ENCODE measurements at places on chromosomes 6 and 20.

DNA sequence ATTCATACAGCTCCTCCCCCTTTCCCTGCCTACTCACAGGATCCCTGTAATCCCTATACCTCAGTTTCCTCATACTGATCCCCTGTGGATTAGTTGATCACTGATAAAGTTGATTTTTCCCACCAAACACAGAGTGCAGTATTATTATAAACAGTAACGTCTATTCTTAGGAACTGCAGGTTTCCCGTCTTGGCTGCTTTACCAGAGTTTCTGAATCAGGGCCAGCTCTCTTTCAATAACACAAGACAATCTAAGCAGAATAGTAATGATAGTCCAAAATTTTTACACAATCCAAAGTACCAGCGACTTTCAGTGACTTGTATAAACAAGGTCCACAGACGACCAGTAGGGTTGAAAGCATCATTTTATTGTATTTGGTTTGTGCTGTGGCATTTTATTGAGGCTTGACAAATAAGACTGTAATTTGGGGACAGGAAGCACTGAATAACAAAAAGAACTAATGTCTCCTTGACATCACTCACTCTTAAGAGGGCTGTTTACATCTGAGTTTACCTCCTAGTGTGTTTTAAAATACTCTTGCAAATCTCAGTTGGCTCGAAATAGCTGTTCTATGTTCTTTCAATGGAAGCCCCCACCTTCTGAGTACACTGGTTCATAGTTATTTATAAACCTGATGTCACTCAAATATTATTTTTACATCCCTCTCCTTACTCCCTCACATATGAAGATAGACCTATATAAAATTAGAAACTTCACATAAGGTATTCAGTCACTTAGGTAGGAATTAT is 6.1 kb upstream of the JARID2 start:
- no peak for DNase-seq

GRCh38 chr6:5180636-5181035 is 80.1 kb downstream of the LYRM4 start:
- no peak for DNase-seq

DNA sequence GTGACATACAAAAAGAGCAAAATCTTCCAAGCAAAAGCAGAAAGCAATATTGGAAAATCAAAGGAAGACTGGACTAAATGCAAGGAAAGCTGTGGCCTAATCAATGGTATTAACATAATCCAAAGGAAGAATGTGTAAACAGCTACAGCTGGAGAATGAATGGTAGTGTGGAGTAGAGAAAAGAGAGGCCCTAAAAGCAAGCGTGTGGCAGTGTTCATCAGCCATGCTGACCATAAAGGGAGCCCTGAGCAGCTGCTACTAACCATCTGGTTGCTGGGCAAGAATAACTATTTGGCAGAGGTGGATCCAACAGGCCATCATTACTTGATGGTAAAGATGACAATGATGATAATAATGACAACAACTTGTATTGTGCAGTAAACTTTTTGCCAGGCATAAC is 148.5 kb upstream of the BEND6 start:
- no peak for DNase-seq

DNA sequence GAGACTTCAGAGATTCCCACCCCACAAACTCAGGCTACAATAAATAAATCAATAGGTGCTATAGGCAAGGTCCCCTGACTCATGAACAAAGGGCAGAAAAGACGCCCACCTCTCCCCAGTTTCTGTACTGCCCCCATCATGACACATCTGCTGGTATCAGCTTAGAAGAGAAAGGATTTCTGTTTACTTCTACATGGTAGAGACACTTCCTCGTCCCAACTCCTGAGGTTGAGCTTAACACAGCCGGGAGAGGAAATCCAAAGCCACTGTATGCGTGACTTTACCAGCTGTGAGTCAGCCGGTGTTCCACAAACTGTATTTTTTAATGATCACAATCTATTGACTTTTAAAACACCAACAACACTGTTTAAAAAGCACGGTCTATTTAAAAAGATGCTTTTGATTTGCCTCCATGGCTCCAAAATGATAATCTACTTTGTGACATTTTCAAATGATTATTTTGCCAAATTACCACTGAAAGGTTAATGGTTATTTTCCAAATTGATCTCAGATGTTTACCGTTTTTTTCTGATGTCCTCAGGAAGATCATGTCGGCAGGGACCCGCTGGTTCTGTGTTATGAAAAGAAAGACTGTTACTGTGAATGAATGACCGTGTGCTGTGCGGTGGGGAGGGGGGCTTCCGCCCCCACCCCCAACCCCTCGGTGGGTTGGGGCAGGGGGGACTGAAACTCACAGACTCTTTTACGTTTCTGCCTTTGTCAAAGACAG is 72.5 kb downstream of the ATP9A start:
- DNase-seq = no peak

DNA sequence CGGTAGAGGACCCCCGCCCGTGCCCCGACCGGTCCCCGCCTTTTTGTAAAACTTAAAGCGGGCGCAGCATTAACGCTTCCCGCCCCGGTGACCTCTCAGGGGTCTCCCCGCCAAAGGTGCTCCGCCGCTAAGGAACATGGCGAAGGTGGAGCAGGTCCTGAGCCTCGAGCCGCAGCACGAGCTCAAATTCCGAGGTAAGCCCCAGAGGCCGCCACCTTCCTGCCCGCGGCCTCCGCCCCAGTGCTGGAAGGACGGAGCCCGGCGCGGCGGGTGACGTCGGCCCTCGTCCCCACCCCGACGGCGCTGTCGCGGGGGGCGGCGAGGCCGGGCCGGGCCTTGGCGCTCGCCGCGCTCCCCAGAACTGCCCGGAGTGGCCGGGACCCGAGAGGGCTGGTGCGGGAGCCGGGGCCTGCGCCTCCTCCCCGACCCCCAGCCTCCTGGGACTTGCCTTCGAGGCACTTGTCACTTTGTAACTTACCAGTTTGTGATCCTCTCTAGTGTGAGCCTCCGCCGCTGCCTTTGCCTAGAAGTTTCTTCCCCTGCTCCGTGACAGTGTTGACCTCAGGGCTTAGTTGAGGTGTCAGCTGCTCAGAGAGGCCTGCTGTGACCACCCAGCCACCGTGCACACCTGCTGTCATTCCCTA is 417 bp downstream of the VAPB start:
- no peak for DNase-seq

DNA sequence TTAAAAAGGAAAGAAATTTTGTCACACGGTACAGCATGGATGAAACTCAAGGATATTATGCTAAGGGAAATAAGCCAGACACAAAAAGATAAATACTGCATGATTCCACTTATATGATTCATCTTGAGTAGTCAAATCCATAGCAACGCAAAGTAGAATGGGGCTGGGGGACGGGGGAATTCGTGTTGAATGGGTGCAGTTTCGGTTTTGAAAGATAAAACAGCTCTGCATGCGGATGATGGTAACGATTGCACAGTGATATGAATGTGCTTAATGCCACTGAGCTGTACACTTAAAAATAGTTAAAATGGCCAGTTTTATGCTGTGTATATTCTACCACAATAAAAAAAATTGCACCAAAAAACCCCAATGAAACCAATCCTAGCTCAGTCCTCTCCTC is 52.9 kb upstream of the SIRPA start:
- no peak for DNase-seq

GRCh38 chr6:31308845-31309175 is 36.9 kb upstream of the HLA-C start:
- DNase-seq = no peak

- DNase-seq = no peak
Measured at GRCh38 chr20:25054096-25054820, 3.7 kb downstream of the ACSS1 start.

DNA sequence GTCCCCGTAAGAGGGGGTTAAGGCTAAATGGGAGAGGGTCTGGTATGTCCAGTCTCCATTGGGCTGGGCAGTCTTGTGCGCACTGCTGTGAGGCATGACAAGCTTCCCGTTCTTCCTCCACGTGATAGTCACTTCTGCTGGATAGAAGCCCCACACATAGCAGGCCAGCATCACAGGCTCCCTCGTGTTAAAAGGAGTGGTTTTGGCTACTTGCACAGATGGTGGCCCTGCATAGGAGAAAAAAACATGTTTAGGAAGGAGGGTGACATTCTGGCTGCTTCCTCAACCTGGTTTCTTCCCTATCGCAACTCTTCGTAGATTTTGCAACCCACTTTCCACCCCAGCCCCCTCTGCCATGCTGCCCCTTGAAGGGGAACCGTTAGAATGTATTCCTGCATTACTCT is 3.6 kb downstream of the HLA-DMB start:
- DNase-seq = no peak

DNA sequence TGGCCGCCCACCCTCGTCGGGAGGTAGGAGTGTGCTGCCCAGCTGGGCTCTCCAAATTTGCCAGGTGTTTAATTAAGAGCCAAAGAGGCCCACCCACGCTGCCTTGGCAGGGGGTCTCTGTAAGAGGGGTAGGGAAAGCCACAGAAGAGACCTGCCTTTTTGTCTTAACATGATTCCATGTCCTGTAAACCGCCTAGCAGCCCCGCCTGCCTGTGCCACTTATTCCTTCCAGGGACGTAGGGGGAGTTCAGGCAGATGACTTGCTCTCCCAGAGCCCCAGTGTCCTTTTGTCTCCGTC is 2.1 kb downstream of the FAM210B start:
- DNase-seq = no peak

GRCh38 chr20:46624946-46625345 is 26.3 kb downstream of the SLC13A3 start:
- DNase-seq = no peak

DNA sequence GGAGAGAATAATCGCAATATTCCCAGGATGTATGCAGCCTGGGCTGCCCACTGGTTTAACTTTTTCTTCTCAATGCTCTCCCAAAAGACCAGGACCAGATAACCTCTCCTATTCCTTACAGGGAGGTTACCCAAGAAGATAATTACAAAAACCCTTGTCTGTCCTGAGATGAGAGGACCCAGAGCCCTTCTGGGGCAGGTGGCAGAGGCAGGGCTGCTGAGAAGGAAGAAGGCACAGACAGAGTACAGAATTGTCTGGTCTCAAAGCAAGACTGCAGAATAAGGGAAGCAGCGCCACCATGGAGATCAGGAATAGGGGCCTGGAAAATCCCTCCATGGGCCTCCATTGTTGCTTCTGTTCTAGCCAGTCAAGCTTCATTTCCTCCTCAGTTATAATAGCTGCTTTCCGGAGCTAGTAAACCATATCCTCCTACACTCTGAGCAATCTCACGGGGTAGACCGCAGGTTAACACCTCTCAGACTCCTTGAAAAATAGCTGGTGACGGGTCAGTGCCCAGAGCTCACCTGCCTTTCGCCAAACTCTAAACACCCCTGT is 463 bp upstream of the HLA-DMB start:
- DNase-seq = peak; percentile 90

DNA sequence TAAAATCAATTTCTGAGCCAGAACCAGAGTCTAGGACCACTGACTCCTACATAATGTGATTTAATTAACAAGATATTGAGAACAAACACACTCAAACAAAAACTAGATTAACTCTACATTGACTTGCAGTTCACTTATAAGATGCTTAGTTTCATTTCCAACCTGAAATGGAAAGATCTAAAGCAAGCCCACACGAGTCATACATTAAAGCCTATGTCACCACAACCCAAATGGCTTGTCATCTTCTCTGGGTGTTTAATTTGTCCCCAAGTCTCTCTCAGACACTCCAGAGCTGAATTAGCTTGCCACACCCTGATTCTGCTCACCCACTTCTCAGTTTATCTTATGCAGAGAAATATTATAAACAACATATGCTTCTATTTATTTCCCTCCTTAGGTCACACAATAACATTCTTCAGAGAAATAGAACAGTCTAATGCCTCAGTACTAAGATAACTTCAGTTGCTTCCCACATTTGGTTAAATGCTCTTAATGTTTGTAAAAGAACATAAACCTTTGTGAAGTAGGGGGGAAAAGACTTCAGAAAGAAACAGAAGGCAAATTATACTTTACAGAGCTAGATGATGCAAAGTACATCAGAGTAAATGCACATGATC is 8.8 kb upstream of the FBXO30 start:
- DNase-seq = no peak

- DNase-seq = no peak
Measured at GRCh38 chr20:29325304-29325640, 1932.2 kb upstream of the DEFB115 start.

DNA sequence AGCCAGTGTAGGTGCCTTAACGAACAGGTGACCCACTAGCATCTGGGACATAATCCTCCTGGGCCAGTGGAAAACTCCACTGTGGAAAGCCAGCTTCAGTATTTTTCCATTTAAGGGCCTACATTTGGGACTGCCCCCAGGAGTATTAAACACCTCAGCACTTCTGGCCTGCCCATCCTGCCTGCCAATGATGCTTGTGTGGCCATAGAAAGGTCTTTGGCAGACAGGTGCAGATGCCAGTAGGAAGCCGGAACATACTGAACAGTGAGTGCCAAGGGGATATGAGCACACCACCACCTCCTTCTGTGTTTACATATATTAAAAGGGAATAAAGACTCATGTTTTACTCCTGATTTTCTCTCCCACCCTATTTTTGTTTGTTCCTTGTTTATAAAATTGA is 19.9 kb downstream of the MCM8 start:
- no peak for DNase-seq

GRCh38 chr6:5786969-5787720 is 219.6 kb downstream of the NRN1 start:
- no peak for DNase-seq

DNA sequence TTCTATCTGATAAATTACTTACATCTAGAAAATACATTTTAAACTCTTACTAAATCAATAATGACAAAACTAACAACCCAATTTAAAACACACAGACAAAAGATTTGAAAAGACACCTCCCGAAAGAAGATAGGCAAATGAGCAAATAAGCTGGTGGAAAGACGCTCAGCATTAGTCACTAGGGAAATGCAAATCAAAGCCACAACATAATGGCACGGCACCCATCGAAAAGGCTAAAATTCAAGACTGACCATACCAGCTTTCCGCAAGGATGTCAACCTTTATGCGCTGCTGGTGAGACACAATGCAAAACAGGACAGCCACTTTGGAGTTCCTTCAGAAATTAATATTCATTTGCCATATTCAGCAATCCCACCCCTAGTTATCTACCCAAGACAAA is 25.9 kb downstream of the TAF4 start:
- DNase-seq = no peak

DNA sequence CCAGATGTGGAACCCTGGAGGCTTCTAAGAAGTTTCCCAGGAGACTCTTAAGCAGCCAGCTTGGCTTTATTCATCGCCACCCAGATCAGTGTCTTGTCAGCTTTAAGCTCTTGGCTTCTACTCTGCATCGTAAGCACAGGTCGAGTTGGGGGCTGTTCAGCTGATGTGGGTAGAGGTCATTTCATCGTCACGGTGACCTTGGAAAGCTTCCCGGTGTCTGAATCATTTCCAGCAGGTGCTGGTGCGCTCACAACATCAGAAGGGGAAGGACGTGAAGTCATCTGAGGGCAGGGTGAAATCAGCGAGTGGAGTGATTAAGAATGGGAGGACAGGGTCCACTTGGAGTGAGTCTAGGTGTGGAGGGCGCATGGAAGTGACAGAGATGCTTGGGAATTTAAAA is 112.6 kb downstream of the SASH1 start:
- no peak for DNase-seq

DNA sequence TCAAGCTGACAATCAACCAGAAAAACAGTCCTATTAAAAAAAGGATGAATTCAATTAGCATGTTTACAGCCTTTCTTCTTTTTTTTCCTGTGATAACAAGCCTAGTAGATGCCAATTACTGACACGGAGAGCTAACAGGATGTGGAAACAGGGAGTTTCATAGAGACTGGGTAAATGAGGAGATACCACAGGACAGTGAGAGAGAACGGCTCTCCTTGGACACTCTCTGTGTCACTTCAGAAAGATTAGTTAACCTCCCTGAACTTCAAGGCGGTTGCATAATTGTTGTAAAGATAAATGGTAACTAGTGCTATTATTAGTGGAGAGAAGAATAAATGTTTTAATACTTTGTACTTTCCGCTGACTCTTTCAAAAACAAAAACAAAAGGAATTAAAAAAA is 14.8 kb downstream of the SLC17A5 start:
- no peak for DNase-seq
